ENCODE measurements at places on chromosomes 3 and 15. TPM values are rescaled to one million over a fixed set of nuclear protein-coding genes. Genes with fewer than 3 reads are reported as not detected.

DNA sequence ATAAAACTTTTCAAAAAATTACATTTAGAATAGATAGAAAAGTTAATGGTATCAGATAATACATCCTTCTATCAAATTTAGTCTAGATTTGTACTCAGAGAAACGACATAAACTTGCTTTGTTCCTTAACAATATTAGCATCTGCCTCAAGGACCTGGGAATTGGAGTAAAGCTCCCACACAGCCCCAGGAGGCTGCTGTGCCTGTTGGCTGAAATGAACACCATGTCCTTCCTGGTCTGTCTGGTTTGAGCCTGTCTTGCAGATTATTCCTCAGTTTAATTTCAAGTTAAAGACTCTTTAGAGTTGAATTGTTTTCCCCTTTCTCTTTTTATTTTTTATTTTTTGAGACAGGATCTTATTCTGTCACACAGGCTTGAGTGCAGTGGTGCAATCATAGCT, 19.4 kb downstream of the GNB5 start:
- no peak for DNase-seq
- no peaks in the 10 kb centered on the region for H3K4me1 ChIP-seq
- no peaks in the 10 kb centered on the region for H3K27me3 ChIP-seq

The ILDR1 gene
- not detected for total RNA-seq

DNA sequence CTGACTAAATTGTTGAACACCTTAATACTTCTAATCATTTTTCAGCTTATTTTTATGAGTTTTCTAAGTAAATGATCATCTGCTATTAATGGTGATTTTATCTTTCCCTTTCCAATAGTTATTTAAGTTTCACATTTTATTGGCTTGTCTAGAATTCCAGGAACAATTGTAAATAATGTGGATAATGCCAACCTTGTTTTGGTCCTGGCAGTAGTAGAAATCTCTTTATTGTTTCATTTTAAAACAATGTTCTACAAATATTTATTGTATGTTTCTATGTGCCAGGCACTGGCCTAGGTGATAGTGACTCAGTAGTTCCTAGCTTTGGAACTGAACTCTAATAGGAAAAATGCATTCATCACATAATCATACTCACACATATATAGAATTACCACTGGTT, 264.1 kb downstream of the ADAMTSL3 start:
- no peak overlapping the region for H3K27ac ChIP-seq
- H3K27me3 ChIP-seq, result peaks cover 2% of the 10 kb centered on the region
- no peak overlapping the region for H3K4me3 ChIP-seq
- H3K4me1 ChIP-seq, result no peaks in the 10 kb centered on the region

GRCh38 chr15:63987796-63988378, 58.4 kb downstream of the DAPK2 start:
- no peak for DNase-seq
- H3K4me3 ChIP-seq, result no peak overlapping the region
- H3K4me1 ChIP-seq, result peaks cover 12% of the 10 kb centered on the region
- no peaks in the 10 kb centered on the region for H3K36me3 ChIP-seq
- H3K27me3 ChIP-seq, result no peaks in the 10 kb centered on the region

DNA sequence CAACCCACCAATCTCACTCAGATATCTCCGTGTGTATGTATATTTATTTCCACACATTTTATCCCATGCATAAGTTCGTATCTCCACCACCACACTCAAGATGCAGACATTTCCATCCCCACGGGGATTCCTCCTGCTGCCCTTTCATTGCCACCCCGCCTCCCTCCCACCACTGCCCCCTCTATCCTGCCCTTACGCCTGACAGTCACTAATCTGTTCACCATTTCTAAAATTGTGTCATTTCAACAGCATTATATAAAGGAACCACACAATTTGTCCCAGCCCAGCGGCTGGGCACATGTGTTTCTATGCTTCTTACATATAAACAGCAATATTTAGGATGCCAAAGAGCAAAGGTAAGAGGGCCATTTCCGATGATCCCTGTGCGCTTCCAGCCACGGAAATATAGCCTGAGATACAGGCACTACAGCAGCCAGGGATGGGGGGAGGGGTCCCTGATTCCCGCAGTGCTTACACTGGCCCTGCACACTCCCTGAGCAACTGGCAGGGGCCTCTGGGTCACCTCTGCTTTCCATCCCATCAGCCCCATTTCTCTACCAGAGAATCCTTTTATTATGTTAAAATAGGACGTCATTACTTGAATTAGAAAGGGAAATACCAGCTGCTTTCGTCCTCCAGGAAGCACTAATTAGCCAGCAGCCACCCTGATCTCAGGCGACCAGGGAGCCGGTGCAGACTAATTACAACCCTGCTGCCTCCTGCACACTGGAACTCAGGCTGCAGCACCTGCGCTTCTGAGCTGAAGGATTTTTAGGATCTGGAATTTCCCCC, 372.0 kb upstream of the ATP10A start:
- H3K4me3 ChIP-seq, result peak overlapping the region; percentile 0
- DNase-seq, result no peak
- no peaks in the 10 kb centered on the region for H3K36me3 ChIP-seq
- H3K27ac ChIP-seq, result peak overlapping the region; percentile 12
- H3K27me3 ChIP-seq, result peaks cover 4% of the 10 kb centered on the region
- peaks cover 40% of the 10 kb centered on the region for H3K4me1 ChIP-seq

- no peaks in the 10 kb centered on the region for H3K36me3 ChIP-seq
- H3K27ac ChIP-seq, result no peak overlapping the region
- no peaks in the 10 kb centered on the region for H3K4me1 ChIP-seq
- H3K27me3 ChIP-seq, result no peaks in the 10 kb centered on the region
- DNase-seq, result peak; percentile 9
- no peak overlapping the region for H3K4me3 ChIP-seq
These were observed 29.7 kb downstream of the ZBBX start for GRCh38 chr3:167350245-167350862.

GRCh38 chr15:25184356-25185155, 229.8 kb downstream of the SNRPN start:
- DNase-seq, result no peak
- no peaks in the 10 kb centered on the region for H3K4me1 ChIP-seq
- H3K36me3 ChIP-seq, result peaks cover 3% of the 10 kb centered on the region
- no peak overlapping the region for H3K4me3 ChIP-seq
- H3K27me3 ChIP-seq, result no peaks in the 10 kb centered on the region
- H3K27ac ChIP-seq, result no peak overlapping the region

The ULK4 gene
- 10.2 TPM for total RNA-seq

The COL8A1 gene
- 0.14 TPM for total RNA-seq

GRCh38 chr3:13016083-13016720, 57.0 kb downstream of the IQSEC1 start:
- no peaks in the 10 kb centered on the region for H3K36me3 ChIP-seq
- peaks cover 30% of the 10 kb centered on the region for H3K4me1 ChIP-seq

The PAQR5 gene
- total RNA-seq, result 0.21 TPM

The CNTN4 gene
- total RNA-seq, result 4.3 TPM

The NEK4 gene
- 52.3 TPM for total RNA-seq

The CFAP91 gene
- total RNA-seq, result 7.0 TPM

DNA sequence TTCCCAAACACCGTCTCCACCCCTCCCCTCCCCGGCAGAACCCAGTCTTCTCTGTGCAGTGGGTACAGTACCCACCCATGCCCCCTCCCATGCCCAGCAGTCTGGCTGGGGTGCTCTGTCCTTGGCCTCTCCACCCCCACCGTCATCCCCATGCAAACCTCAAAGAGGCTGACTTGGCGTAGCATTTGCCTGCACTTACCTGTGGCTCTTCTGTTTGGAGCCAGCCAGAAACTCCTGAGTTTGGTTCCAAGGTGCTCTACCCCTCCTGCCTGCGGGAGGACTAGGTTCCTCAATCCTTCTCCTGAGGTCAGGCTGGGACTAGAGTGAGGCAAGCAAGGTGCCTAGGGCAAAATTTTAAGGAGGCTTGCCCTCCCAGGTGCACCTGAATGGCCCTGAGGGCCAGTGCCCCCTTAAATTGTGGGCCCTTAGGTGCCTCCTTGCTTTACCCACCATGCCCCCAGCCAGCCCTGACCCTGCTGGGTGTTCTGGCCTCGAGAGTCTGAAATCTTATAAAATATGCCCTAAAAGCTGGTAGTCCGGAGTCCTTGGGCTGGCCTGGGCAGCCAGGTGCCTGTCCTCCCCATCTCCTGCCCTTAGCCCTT, 47.1 kb upstream of the C15orf39 start:
- no peak overlapping the region for H3K4me3 ChIP-seq
- H3K27ac ChIP-seq, result no peak overlapping the region
- no peaks in the 10 kb centered on the region for H3K4me1 ChIP-seq

The LAMB2 gene
- 108 TPM for total RNA-seq

GRCh38 chr15:57172925-57173324, 203.4 kb upstream of the CGNL1 start:
- no peak for DNase-seq
- peaks cover 19% of the 10 kb centered on the region for H3K36me3 ChIP-seq
- no peaks in the 10 kb centered on the region for H3K27me3 ChIP-seq
- H3K4me3 ChIP-seq, result no peak overlapping the region
- peaks cover 11% of the 10 kb centered on the region for H3K4me1 ChIP-seq

The RBM5 gene
- 193 TPM for total RNA-seq

The GOLGA6D gene
- not detected for total RNA-seq

GRCh38 chr15:32683906-32684584, 33.8 kb upstream of the GREM1 start:
- no peak for DNase-seq
- no peaks in the 10 kb centered on the region for H3K4me1 ChIP-seq
- no peak overlapping the region for H3K4me3 ChIP-seq
- H3K36me3 ChIP-seq, result peaks cover 18% of the 10 kb centered on the region
- H3K27ac ChIP-seq, result no peak overlapping the region

The RHCG gene
- total RNA-seq, result not detected

The DCLK3 gene
- total RNA-seq, result 0.07 TPM

The FANCD2OS gene
- not detected for total RNA-seq

GRCh38 chr15:66066005-66066404, 187.5 kb downstream of the MEGF11 start:
- no peaks in the 10 kb centered on the region for H3K36me3 ChIP-seq
- peaks cover 3% of the 10 kb centered on the region for H3K27me3 ChIP-seq
- DNase-seq, result no peak
- H3K4me3 ChIP-seq, result no peak overlapping the region

GRCh38 chr15:101046826-101047225, 127.7 kb downstream of the LRRK1 start:
- H3K36me3 ChIP-seq, result no peaks in the 10 kb centered on the region
- H3K27ac ChIP-seq, result no peak overlapping the region
- no peak for DNase-seq
- H3K4me3 ChIP-seq, result peak overlapping the region; percentile 62
- H3K27me3 ChIP-seq, result no peaks in the 10 kb centered on the region
- peaks cover 33% of the 10 kb centered on the region for H3K4me1 ChIP-seq

The SAMMSON gene
- total RNA-seq, result not detected

DNA sequence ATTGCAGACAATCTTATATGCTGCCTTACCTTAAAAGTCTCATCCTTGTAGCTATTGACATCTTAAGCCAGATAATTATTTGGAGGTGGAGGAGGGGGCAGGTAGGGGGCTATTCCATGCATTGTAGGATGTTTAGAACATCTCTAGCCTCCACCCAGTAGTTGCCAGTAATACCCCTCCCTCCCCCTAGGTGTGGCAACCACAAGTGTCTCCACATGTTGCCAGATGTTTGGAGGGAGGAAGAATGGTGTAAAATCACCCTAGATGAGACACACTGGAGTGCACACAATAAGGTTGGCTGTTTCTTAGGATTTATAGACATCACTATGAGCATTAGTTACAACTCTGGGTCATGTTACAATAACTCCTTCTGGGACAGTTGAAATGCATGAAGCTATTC, 27.4 kb downstream of the GORASP1 start:
- H3K36me3 ChIP-seq, result peaks cover 23% of the 10 kb centered on the region
- DNase-seq, result no peak
- no peaks in the 10 kb centered on the region for H3K4me1 ChIP-seq
- H3K4me3 ChIP-seq, result no peak overlapping the region
- H3K27me3 ChIP-seq, result no peaks in the 10 kb centered on the region

DNA sequence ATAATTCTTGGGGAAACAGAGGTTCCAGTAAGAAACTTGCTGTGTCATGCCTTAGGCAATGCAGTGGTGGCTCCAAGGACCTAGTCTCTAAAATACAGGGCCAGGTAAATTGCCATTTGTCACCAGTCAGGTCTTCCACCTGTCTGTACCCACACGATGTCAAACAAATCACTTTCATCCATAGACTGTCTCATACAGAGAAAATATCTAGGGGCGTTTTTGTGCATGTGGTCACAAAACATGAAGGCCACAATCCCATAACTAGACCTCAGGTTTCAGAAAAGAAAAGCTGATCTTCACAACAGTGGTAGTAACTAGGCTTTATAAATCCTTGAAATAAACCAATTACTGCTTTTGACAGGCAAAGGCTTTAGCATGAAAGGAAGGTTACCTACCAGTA, 92.3 kb downstream of the SLC9A9 start:
- H3K4me3 ChIP-seq, result no peak overlapping the region
- no peaks in the 10 kb centered on the region for H3K4me1 ChIP-seq
- no peaks in the 10 kb centered on the region for H3K36me3 ChIP-seq
- no peaks in the 10 kb centered on the region for H3K27me3 ChIP-seq
- no peak overlapping the region for H3K27ac ChIP-seq

GRCh38 chr3:154872074-154872473, 208.0 kb upstream of the MME start:
- no peak overlapping the region for H3K4me3 ChIP-seq
- H3K27ac ChIP-seq, result no peak overlapping the region
- peaks cover 6% of the 10 kb centered on the region for H3K4me1 ChIP-seq
- DNase-seq, result no peak

GRCh38 chr3:52886049-52886730, 11.2 kb downstream of the STIMATE start:
- no peak overlapping the region for H3K27ac ChIP-seq
- no peaks in the 10 kb centered on the region for H3K27me3 ChIP-seq

- H3K36me3 ChIP-seq, result no peaks in the 10 kb centered on the region
- H3K27me3 ChIP-seq, result no peaks in the 10 kb centered on the region
- H3K4me3 ChIP-seq, result no peak overlapping the region
- DNase-seq, result no peak
- H3K4me1 ChIP-seq, result peaks cover 7% of the 10 kb centered on the region
These were observed 2.8 kb downstream of the CAV3 start for GRCh38 chr3:8736436-8736835.

- peaks cover 5% of the 10 kb centered on the region for H3K36me3 ChIP-seq
- DNase-seq, result no peak
- H3K27ac ChIP-seq, result no peak overlapping the region
- H3K4me1 ChIP-seq, result peaks cover 11% of the 10 kb centered on the region
- H3K27me3 ChIP-seq, result no peaks in the 10 kb centered on the region
- no peak overlapping the region for H3K4me3 ChIP-seq
These were observed 5.0 kb downstream of the CCNDBP1 start for GRCh38 chr15:43190178-43190577.

GRCh38 chr15:90677807-90678790, 39.0 kb upstream of the BLM start:
- H3K4me1 ChIP-seq, result no peaks in the 10 kb centered on the region
- no peak overlapping the region for H3K27ac ChIP-seq
- DNase-seq, result no peak
- no peaks in the 10 kb centered on the region for H3K27me3 ChIP-seq

The SPTBN5 gene
- total RNA-seq, result 1.1 TPM

- no peak for DNase-seq
- H3K27ac ChIP-seq, result no peak overlapping the region
- no peaks in the 10 kb centered on the region for H3K4me1 ChIP-seq
These were observed 5.3 kb downstream of the MYZAP start for GRCh38 chr15:57596978-57597377.

The SOX14 gene
- 0.18 TPM for total RNA-seq

DNA sequence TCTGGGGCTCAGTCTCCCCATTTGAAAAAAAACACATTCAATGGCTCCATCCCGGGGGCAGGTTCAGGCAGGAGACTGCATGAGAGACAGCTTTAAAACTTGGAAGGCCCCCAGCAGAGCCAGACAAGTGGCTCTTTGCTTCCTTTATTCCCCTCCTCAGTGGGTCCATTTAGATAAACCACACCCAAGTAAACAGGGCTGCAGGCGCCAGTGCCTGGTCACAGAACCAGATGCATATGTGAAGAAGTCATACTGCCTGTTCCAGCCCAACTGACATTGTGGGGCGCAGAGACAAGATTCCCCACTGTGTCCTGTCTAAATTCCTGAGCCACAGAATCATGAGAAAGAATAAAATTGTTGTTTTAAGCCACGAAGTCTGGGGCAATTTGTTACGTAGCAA, 9.0 kb downstream of the FBN1 start:
- H3K27me3 ChIP-seq, result no peaks in the 10 kb centered on the region
- H3K36me3 ChIP-seq, result peaks cover 4% of the 10 kb centered on the region
- no peaks in the 10 kb centered on the region for H3K4me1 ChIP-seq
- no peak for DNase-seq

Data from neural crest cell (in vitro differentiated cells).